H1 (cell line): ENCODE measurements at places on chromosomes 13 and 19.

GRCh38 chr19:48624791-48625723 is 5.8 kb downstream of the SPHK2 start:
- DNase-seq, result no peak

DNA sequence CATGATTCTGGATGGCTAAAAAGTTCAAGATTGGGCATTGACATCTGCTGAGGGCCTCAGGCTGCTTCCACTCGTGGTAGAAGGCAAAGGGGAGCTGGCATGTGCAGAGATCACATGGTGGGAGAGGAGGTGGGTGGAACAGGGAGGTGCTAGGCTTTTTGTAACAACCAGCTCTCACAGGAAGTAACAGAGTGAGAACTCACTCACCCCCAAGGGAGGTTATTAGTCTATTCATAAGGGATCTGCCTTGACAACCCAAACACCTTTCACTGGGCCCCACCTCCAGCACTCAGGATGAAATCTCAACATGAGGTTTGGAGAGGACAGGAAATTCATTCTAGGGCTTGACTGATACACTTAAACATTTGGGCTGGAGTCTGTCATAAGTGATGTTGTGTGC is 197.7 kb upstream of the RNF113B start:
- DNase-seq, result no peak

- no peak for DNase-seq
Measured at GRCh38 chr13:111119966-111120365, 4.9 kb downstream of the ARHGEF7 start.

GRCh38 chr13:42814868-42815267 is 33.5 kb downstream of the FAM216B start:
- DNase-seq, result no peak

DNA sequence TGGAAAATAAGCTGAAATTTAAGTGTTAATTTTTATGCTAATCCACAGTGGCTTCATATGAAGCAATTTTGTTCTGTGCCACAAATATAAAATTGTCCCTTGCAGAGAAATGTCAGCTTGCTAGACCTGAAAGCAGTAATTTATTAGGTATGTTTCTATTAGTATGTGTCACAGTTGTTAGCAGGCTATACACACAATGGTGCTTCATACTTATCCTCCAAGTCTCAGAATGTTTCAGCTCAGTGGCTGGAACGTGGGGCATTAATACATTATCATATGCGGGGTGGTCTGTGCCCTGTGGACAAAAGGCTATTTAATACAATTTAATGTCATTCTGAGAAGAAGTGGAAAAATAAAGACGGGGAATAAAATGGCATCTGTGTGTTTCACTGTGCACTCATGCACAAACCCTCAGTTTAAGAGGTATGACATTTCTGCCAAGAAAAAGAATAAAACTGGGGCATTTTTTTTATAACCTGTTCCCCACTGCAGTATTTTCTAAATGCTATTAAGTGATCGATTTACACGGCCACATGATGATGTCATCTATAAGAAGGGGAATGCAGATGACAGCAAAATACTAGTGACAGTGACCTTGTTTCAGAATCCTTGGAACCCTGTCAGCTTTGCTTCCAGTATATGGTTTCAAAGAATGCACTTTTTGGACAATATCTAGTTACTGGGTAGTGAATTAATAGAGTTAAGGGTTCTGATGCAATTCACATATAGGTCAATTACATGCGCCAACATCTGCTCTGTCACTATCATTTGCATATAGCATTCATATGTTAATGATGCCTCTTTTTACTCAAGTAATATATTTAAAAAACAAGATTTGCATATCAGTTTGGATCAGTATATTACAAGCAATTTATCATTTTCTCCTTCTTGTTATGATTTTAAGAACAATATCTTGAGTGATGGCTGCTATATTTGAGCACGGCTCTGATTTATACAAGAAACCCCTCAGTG is 21.2 kb upstream of the ZNF536 start:
- no peak for DNase-seq

- no peak for DNase-seq
Measured at GRCh38 chr19:28972058-28972852, 240.7 kb downstream of the UQCRFS1 start.

DNA sequence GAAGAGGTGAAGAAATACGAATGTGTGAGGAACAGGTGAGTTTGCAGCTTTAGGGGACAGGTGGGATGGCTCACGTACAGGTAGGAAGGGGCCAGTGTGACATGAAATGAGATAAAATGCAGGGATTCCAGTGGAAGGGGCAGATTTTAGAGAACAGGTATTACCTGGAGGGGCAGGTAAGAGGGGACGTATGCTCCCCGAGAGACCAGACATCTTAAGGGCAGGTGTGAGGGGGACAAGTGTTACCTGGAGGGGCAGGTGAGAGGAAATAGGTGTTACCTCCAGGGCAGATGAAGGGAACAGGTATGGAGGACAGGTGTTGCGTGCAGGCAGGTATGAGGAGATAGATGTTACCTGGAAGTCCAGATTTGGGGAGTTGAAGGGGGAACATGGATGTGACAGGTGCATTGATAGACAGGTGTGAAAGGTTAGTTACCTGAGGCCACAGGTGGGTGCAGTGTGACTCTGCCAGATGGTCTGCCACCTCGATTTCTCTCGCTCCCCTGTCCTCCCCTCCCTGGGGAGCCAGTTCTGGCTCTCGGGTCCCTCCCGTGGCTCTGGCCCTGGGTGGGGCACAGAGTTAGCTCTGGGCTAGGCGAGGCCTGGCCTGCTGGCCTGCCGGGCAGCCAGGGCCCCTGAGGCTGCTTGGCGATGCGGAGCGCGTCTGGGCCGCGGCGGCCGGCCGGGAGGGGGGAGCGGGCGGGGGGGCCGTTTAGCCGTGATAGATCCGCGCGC is 2.1 kb downstream of the ERFL start:
- no peak for DNase-seq

- no peak for DNase-seq
Measured at GRCh38 chr19:6076675-6077463, 33.4 kb downstream of the RFX2 start.

DNA sequence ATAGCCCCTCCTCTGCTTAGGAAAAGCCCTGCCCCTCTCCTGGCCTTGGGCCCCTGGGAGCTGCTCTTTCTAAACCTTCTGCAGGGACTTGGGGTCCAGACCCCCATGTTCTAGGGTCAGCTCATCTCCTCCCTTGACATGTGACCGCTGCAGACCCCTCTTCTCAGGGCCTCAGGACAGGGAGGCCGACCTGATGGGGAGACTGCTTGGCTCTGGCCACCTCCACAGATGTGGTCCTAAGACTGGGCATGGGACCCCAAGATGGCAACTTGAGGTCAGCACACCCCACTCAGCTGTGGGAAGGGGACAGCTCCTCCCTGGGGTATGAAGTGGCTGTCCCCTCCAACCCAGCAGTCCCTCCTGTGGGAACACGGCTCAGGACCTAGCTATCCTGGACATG is 3.9 kb upstream of the SIX5 start:
- no peak for DNase-seq

GRCh38 chr13:111546921-111547675 is 226.7 kb downstream of the TEX29 start:
- no peak for DNase-seq
